ENCODE measurements at places on chromosomes 3 and 15.

- no peaks in the 10 kb centered on the region for H3K27me3 ChIP-seq
- no peak overlapping the region for H3K27ac ChIP-seq
- no peak overlapping the region for H3K4me3 ChIP-seq
- no peaks in the 10 kb centered on the region for H3K36me3 ChIP-seq
- H3K4me1 ChIP-seq: no peaks in the 10 kb centered on the region
- no peak for DNase-seq
Measured at GRCh38 chr3:39361252-39361927, 21.8 kb upstream of the SLC25A38 start.

DNA sequence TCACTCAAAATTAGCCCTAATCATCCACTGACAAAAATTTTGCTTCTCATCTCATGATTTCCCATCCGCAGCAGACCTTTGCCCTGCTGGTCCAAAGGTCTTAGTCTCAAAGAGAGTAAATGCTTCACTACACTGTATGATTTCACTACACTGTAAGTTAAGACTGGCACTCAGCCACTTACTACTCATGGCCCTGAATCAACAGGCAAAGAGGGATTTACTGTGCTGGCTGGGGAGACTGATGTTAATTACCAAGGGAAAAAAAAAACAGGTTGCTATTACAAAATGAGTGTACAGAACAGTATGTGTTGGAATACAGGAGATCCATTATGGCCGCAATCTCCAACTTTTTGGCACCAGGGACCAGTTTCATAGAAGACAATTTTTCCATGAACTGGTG lies 214.8 kb downstream of the ZMAT3 start:
- no peaks in the 10 kb centered on the region for H3K36me3 ChIP-seq
- no peak for DNase-seq
- no peak overlapping the region for H3K4me3 ChIP-seq
- H3K27me3 ChIP-seq: no peaks in the 10 kb centered on the region
- H3K27ac ChIP-seq: no peak overlapping the region
- no peaks in the 10 kb centered on the region for H3K4me1 ChIP-seq

DNA sequence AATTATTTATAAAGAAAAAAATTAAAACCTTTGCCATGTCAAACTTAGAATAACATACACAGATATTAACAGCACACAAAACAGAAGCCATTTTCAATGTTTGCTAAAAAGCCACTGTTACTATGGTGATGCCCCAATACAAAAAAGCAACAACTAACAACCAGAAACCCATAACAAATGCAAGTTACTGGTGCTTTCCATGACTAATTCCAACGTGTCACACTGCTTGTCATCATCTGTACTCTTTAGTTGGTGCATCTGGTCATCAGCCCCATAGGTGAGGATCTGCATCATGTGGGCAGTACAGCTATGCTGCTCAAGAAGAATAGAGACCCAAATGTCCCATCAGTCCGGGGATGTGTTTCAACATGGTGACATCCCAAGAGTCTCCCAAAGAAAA lies 52.8 kb downstream of the ATP8B4 start:
- no peak overlapping the region for H3K27ac ChIP-seq
- H3K4me3 ChIP-seq: no peak overlapping the region
- no peaks in the 10 kb centered on the region for H3K27me3 ChIP-seq
- H3K4me1 ChIP-seq: no peaks in the 10 kb centered on the region
- no peak for DNase-seq

GRCh38 chr3:117193390-117193789 lies 483.8 kb downstream of the TUSC7 start:
- H3K27me3 ChIP-seq: no peaks in the 10 kb centered on the region
- no peak for DNase-seq
- H3K36me3 ChIP-seq: no peaks in the 10 kb centered on the region

GRCh38 chr3:190116551-190117067 lies 4.1 kb downstream of the P3H2 start:
- DNase-seq: no peak
- H3K36me3 ChIP-seq: no peaks in the 10 kb centered on the region
- H3K4me3 ChIP-seq: no peak overlapping the region
- peaks cover 9% of the 10 kb centered on the region for H3K4me1 ChIP-seq
- no peak overlapping the region for H3K27ac ChIP-seq

All from neuronal stem cell (in vitro differentiated cells).